T-helper 17 cell (primary cell): ENCODE measurements at places on chromosomes 13 and 19. TPM values are rescaled to one million over a fixed set of nuclear protein-coding genes. Genes with fewer than 3 reads are reported as not detected.

DNA sequence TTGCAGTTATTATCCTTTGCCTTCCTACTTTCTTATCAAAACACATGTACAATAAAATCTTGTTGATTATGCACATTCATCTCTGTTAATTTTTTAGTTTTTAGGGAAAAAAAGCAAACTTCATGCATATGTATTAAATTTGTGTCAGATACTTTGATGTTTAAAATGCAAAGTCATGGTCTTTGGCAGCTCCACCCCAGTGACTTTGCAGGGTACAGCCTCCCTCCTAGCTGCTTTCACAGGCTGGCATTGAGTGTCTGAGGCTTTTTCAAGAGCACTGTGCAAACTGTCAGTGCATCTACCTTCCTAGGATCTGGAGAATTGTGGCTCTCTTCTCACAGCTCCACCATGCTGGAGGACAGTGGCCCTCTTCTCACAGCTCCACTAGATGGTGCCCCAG, 1988.1 kb upstream of the PCDH20 start:
- no peak overlapping the region for H3K27ac ChIP-seq
- no peak for DNase-seq
- H3K36me3 ChIP-seq: no peaks in the 10 kb centered on the region
- H3K27me3 ChIP-seq: no peaks in the 10 kb centered on the region
- no peak overlapping the region for H3K4me3 ChIP-seq

DNA sequence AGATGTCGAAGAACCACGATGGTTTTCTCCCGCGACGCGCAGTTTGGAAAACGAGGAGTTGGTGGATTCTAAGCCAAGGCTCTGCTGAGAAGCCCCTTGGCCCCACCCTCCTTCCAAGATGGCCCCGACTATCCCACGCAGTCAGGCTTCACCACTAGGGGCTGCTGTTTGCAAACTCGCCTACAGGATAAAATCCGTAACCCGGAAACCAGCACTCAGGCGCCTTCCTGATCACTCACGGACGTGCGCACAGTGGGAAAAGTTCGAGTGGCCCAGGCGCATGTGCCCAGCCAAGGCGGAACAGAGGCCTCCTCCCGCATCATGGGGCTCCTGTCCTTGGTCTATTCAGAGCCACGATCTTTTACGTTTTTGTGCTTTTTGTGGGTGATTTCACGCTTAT, 19.2 kb upstream of the UQCR11 start:
- H3K4me1 ChIP-seq: no peaks in the 10 kb centered on the region
- no peak overlapping the region for H3K27ac ChIP-seq
- no peak overlapping the region for H3K4me3 ChIP-seq
- H3K27me3 ChIP-seq: no peaks in the 10 kb centered on the region

- no peaks in the 10 kb centered on the region for H3K4me1 ChIP-seq
- DNase-seq: no peak
- H3K36me3 ChIP-seq: peaks cover 3% of the 10 kb centered on the region
- peaks cover 9% of the 10 kb centered on the region for H3K27me3 ChIP-seq
- no peak overlapping the region for H3K4me3 ChIP-seq
- H3K27ac ChIP-seq: no peak overlapping the region
Observed at GRCh38 chr19:16915734-16916133, 26.9 kb downstream of the F2RL3 start.

The CYP4F2 gene
- total RNA-seq: not detected

The ZFR2 gene
- total RNA-seq: 1.3 TPM

DNA sequence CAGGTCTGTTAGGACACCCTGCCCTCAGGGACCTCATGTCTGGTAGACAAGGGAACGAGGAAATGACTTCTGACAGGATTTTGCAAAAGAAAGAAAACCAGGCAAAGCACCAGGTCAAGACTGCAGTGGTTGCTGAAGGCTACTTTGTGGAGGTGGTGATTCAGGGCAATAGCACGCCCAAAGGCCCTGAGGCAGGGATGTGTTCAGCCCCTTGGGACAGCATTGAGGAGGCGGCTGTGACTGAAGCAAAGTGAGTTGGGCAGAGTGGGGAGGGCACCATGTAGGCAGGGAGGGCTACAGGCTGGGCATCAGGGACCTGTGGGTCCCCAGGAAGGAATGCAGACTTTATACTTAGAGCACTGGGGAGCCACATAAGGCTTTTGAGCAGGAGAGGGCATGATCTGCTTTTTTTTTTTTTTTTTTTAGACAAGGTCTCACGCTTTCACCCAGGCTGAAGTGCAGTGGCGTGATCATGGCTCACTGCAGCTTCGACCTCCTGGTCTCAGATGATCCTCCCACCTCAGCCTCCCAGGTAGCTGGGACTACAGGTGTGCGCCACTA, 10.8 kb upstream of the HOMER3 start:
- no peak for DNase-seq
- peak overlapping the region; percentile 57 for H3K4me3 ChIP-seq
- H3K36me3 ChIP-seq: no peaks in the 10 kb centered on the region
- no peak overlapping the region for H3K27ac ChIP-seq
- H3K4me1 ChIP-seq: peaks cover 3% of the 10 kb centered on the region
- no peaks in the 10 kb centered on the region for H3K27me3 ChIP-seq

The CCNA1 gene
- not detected for total RNA-seq

DNA sequence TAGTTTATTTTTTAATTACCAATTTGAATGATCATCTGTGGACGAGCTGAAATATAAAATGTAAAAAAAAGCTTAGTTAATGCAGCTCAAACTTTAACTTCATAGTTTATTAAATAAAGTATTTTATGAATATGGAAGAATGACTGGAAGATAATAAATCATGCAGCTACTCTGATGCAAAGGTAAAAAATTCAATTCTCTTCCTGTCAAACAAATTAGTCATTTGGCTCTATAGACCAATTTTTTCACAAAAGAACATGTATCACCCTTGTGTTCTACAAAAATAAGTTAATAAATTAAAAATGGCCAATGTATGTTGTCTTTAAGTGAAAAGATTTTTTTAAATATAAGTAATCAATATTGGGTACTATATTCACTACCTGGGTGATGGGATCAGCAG, 26.2 kb downstream of the EXOSC8 start:
- peaks cover 3% of the 10 kb centered on the region for H3K4me1 ChIP-seq
- H3K27ac ChIP-seq: no peak overlapping the region
- H3K27me3 ChIP-seq: no peaks in the 10 kb centered on the region
- no peak for DNase-seq
- H3K36me3 ChIP-seq: peaks cover 10% of the 10 kb centered on the region
- no peak overlapping the region for H3K4me3 ChIP-seq

DNA sequence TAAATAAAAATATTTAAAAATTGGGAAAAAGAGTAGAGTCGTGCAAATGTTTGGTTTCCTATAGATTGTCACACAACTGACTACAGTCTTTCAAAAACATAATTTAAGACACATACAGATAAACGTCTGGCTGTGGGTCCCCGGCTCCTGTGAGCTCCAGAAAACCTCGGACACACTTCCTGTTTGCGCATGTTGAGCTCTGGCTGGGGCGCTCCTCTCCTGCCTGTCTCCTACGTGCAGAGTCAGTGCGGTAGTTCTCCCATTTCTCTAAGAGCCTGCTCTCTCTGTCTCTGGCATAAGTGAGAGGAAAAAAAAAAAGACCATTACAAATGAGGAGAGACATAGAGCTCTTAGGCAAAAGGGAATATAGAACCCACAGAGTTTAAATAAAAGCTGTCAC, 128.2 kb upstream of the OBI1 start:
- no peaks in the 10 kb centered on the region for H3K36me3 ChIP-seq
- H3K4me3 ChIP-seq: no peak overlapping the region
- peaks cover 32% of the 10 kb centered on the region for H3K27me3 ChIP-seq
- DNase-seq: no peak

GRCh38 chr13:85441364-85441763, 357.9 kb downstream of the SLITRK6 start:
- no peak overlapping the region for H3K4me3 ChIP-seq
- no peak for DNase-seq
- H3K27me3 ChIP-seq: no peaks in the 10 kb centered on the region
- H3K27ac ChIP-seq: no peak overlapping the region
- H3K36me3 ChIP-seq: no peaks in the 10 kb centered on the region

DNA sequence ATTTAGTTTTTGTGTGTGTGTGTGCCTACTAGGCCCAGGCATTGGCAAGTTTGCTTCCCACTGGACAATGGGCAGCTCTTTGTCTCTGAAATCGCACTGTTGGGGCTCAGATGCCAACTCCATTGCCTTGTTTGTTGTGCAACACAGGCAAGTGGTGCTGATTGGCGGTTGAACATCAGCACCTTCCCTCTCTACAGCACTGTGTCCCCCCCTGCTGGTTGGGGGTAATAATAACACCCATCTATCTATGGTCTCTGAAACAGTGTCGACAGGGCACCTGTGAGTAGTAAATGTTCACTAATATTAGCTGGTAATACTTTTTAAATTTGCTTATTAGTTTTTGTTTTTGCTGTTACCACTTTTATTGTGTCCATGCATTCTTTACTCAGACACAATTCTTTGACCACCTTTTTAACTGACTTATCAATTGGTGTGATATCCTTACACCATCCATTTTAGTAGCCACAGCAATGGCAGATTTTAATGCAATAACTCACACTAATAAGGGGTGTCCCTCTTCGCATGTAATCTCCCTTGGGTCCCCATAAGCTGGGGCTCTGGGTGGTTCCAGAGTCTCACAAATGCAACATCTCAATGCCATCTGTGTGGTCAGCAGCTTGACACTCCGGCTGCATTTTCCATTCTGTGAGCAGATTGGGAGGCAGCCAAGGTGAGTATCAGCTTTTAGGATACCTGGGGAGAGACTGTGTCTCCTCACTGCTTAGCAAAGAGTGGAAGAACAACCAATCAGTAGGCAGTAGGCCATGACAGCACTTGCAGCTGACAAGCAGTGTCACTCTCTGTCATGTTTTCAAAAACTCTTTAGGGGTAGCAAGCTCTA, 47.7 kb upstream of the UQCRFS1 start:
- peaks cover 28% of the 10 kb centered on the region for H3K27me3 ChIP-seq
- no peak overlapping the region for H3K4me3 ChIP-seq
- peaks cover 10% of the 10 kb centered on the region for H3K4me1 ChIP-seq

The FGF22 gene
- 0.65 TPM for total RNA-seq

- H3K36me3 ChIP-seq: peaks cover 2% of the 10 kb centered on the region
- H3K27ac ChIP-seq: no peak overlapping the region
- H3K4me3 ChIP-seq: no peak overlapping the region
- no peak for DNase-seq
Observed at GRCh38 chr19:34979819-34980640, 16.0 kb upstream of the ZNF792 start.

DNA sequence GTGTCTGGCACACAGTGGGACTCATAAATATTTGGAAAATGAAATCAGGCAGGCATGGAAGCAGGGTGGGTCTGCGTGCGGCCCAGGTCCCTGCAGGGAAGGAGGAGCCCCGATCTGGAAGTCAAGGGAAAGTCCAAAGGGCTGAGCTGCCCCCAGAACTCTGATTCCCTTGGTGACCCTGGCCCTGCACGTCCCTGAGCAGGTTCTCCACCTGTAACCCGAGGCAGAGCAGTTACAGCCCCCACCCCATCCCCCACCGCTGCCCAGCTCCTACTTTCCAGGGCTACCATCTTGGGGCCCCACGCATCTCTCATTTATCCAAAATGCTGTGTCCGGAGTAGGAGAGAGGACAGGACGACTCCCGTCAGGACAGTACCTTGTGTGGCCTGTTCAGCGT, 2.1 kb downstream of the PLEKHF1 start:
- H3K4me1 ChIP-seq: peaks cover 58% of the 10 kb centered on the region
- H3K27ac ChIP-seq: peak overlapping the region; percentile 98
- H3K27me3 ChIP-seq: no peaks in the 10 kb centered on the region
- H3K36me3 ChIP-seq: peaks cover 8% of the 10 kb centered on the region

DNA sequence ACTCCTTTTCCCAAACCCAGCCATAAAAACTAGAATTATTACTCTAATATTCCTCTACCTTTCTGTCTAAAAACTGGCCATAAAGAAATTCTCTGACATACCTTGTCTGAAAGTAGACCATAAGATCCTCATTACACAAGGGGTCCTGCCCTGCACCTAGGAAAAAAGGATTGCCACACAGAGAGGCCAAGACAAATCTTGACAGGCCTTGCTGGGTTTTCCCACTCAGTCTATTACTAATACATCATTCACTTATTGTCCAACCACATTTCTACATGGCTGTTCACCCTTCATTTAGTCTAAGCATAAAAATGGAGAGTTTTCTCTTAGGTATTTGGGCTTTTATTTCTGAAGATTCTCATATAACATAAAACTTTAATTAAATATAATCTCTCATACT, 319.8 kb downstream of the PCDH20 start:
- no peaks in the 10 kb centered on the region for H3K27me3 ChIP-seq
- H3K36me3 ChIP-seq: no peaks in the 10 kb centered on the region
- no peaks in the 10 kb centered on the region for H3K4me1 ChIP-seq

DNA sequence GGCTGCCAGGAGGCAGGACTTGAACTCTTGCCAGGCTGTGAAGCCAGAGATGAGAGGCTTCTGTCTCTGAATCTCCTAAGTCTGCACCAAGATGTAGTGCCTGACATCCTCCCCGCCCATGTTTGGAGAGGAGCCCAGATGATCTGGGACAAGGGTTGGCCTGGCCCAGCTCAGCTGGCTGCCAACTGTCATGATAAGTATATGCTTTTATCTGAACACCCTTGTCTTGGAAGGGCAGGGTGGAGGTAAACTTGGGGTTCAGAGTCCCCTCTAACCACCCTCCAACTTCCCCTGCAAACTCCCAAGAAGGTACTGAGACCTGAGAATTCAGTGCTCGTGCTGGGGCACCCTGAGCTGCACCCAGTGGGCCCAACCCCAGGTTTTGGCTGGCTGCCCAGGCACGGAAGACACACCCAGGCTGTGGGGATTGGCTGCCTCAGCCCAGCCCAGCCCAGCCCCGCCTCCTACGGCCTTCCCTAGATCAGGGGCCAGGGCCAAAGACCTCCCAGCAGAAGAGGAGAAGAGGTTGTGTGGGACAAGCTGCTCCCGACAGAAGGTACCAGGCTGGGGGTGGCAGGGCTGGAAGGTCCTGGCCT, at the start of gene CYP4F12:
TSS of gene CYP4F12 (plus strand) at position 508 of the 596 bp plus-strand sequence. CDS start 443 bp downstream, outside the sequence.
- peaks cover 24% of the 10 kb centered on the region for H3K4me1 ChIP-seq
- H3K27ac ChIP-seq: peak within 1 kb of the TSS; percentile 85
- no peaks in the 10 kb centered on the region for H3K27me3 ChIP-seq
- no peaks in the 10 kb centered on the region for H3K36me3 ChIP-seq

GRCh38 chr13:74767050-74767449, 632.8 kb upstream of the KLF12 start:
- H3K27me3 ChIP-seq: peaks cover under 1% of the 10 kb centered on the region
- no peak overlapping the region for H3K4me3 ChIP-seq
- no peak overlapping the region for H3K27ac ChIP-seq
- no peak for DNase-seq
- no peaks in the 10 kb centered on the region for H3K4me1 ChIP-seq
- H3K36me3 ChIP-seq: no peaks in the 10 kb centered on the region

GRCh38 chr19:6087074-6087571, 23.2 kb downstream of the RFX2 start:
- H3K36me3 ChIP-seq: no peaks in the 10 kb centered on the region
- peak overlapping the region; percentile 88 for H3K4me3 ChIP-seq
- no peak for DNase-seq
- H3K27ac ChIP-seq: peak overlapping the region; percentile 92
- peaks cover 27% of the 10 kb centered on the region for H3K4me1 ChIP-seq
- no peaks in the 10 kb centered on the region for H3K27me3 ChIP-seq
